Activated CD4-positive, alpha-beta T cell treated with anti-CD3 and anti-CD28 coated beads, Interleukin-2, amount 50 U/mL, for 48 hours (primary cell): ENCODE measurements at places on chromosomes 7 and 10.

DNA sequence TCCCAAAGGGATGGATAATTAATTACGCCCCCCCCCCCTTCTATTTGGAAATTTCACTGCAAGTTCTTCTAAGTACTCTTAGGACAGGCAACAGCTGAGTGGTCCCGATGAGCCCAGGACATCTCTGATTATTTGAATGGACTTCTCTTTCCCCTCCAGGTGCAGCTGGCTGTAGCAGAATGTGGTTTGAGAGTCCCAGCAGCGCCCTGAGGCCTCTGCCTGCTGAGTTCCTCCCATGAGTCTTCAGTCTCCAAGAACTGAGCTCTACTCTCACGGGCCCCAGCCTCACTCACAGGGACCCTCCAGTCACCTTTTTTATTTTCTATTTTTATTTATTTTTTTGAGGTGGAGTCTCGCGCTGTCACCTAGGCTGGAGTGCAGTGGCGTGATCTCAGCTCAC lies 63.6 kb upstream of the SFMBT2 start:
- DNase-seq, result no peak

DNA sequence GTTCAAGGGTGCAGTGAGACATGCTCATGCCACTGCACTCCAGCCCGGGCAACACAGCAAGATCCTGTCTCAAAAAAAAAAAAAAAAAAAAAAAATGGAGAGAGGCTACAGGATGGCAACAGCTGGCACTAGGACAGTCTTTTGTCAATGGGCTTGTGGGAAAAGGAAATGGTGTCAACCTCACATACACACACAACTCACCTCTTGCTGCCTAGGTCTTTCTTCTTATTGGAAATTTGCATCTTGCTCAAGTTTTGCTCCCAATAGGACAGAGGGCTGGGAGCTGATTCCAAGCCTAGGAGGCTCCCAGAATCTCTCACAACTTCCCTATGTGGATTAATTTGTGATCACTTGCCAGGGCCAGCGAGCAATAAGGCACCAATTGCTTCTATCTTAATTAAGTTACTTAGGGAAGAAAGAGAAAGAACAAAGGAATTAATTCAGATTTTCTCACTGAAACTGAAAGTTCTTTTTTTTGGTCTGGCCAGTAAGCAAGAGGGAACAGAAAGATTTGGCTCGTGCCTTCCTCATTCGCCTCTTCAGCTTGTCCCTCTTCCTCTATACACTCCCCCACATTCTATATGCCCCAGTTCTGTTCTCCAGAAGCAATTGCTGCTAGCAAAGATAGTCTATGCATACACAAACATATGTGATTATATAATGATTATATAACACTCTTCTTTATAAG lies 33.8 kb downstream of the MAP3K8 start:
- no peak for DNase-seq

DNA sequence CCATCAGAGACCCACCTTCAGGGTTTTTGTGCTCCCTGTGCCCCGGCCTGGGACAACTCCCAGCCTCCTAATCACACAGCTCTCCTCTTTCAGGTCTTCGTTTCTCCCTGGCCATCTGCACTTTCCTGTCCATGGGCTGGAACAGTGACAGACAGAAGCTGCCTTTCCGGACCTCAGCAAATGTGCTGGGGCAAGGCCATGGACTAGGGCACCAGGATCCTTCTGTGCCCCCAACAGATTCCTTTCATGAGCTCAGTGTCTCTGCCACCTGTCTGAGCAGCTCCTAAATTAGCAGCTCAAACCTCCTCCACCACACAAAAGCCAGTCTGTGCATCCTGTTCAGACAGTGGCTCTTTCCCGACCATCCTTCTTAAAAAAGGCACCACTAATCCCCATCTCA lies 41.9 kb upstream of the FRMD4A start:
- no peak for DNase-seq

DNA sequence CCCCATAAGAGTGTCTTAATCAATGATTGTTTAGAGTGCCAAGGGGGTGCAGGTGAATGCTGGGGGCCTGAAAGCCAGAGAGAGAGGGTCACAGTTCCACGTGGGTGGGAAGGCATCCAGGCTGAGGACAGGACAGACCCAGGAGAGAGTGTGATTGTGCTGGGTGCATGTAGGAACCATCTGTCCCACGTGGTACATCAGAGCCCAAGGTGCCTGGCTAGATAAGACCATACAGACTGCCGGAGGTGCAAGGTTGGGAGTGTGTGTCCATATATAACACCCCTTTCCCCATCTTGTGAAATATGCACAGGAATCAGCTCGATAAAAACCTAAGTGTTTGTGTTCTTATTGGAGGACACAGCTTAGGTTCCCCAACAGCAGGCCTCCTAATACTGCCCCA lies 85.5 kb downstream of the WIPF3 start:
- no peak for DNase-seq

DNA sequence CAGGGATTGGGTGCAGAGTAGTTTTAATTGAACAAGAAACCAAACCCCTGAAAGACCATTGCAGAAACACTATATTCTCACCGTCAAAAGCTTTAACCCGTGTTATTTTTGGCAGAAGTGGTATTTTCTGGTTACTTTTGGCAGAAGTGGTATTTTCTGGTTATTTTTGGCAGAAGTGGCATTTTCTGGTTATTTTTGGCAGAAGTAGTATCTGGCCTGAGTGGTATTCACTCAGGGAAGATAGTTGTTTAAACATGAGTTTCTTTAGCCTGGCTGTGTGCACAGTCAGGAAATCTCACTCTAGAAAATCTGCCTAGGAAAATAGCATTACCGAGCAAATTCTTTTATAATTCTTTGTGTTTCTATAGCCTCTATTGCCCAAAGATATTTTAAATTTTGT lies 322.7 kb downstream of the GFRA1 start:
- no peak for DNase-seq
